ENCODE measurements at places on chromosomes 12 and 14.

- H3K4me3 ChIP-seq: peak overlapping the region; percentile 81
- H3K36me3 ChIP-seq: no peaks in the 10 kb centered on the region
- H3K27me3 ChIP-seq: peaks cover 7% of the 10 kb centered on the region
- H3K27ac ChIP-seq: no peak overlapping the region
- no peak for DNase-seq
Measured at GRCh38 chr12:31591380-31591901, 505 bp upstream of the DENND5B start.

GRCh38 chr12:120196363-120196762 lies 1.8 kb upstream of the GCN1 start:
- H3K4me3 ChIP-seq: no peak overlapping the region
- no peak for DNase-seq
- H3K36me3 ChIP-seq: peaks cover 33% of the 10 kb centered on the region
- no peaks in the 10 kb centered on the region for H3K27me3 ChIP-seq

DNA sequence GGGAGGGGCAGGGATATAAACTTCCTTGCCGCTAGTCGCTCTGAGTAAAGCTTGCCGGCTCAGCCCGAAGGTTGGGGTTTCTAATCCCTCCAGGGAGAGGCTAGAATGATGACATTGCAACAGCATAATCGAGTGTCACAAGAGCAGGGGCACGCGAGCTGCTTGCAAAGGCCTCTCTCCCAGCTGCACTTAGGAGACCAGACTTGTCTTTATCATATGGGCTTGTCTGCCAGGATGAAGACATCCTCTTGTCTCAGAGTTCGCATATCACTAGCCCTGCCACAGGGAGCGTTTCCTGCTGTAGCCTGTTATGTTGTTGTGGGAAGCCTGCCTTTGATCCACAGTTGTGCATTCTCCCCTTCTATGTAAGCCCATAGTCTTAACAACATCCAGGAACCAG lies 180.0 kb downstream of the ESR2 start:
- peak overlapping the region; percentile 70 for H3K27ac ChIP-seq
- DNase-seq: peak; percentile 21
- no peaks in the 10 kb centered on the region for H3K27me3 ChIP-seq
- peaks cover 13% of the 10 kb centered on the region for H3K4me1 ChIP-seq
- peaks cover 8% of the 10 kb centered on the region for H3K36me3 ChIP-seq

DNA sequence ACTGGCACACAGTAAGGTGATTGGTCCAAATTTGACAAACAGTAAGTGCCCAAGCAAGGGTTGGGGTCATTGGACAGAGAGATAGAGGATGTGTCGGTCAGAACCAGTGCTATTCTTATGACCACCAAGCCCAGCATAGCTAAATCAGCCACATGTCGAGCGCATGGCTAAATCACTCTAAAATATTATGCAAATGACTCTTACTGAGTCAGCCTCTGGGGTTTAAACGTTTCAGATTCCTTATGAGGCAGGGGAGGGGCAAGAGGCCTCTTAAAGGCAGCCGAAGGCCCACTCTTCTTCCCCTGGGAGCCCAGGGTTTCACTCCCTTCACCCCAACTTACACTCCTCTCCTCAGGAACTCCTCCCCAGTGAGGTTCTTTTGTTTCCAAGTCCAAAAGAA lies 603 bp upstream of the ENDOU start:
- H3K27me3 ChIP-seq: no peaks in the 10 kb centered on the region
- H3K4me3 ChIP-seq: no peak overlapping the region
- no peaks in the 10 kb centered on the region for H3K36me3 ChIP-seq
- H3K27ac ChIP-seq: no peak overlapping the region
- no peaks in the 10 kb centered on the region for H3K4me1 ChIP-seq

DNA sequence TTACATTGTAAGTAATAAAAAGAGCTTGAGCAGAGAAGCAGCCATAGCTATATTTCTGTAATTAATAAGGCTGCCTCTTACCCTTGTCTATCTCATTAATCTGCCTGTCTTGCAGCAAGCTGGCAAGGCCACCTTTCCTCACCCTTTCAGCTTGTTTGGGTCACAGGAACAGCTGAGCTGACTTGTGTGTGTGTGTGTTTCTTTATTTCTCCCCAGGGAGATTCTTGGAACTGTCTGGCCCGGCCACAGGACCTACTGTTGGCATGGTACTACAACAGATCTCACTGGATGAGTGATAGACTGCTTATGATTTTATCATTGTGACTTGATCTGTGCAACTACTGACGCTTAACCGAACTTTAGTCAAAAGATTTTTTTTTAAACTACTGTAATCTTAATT lies 213.7 kb downstream of the SLC2A13 start:
- no peaks in the 10 kb centered on the region for H3K4me1 ChIP-seq
- no peak overlapping the region for H3K27ac ChIP-seq
- H3K4me3 ChIP-seq: no peak overlapping the region

DNA sequence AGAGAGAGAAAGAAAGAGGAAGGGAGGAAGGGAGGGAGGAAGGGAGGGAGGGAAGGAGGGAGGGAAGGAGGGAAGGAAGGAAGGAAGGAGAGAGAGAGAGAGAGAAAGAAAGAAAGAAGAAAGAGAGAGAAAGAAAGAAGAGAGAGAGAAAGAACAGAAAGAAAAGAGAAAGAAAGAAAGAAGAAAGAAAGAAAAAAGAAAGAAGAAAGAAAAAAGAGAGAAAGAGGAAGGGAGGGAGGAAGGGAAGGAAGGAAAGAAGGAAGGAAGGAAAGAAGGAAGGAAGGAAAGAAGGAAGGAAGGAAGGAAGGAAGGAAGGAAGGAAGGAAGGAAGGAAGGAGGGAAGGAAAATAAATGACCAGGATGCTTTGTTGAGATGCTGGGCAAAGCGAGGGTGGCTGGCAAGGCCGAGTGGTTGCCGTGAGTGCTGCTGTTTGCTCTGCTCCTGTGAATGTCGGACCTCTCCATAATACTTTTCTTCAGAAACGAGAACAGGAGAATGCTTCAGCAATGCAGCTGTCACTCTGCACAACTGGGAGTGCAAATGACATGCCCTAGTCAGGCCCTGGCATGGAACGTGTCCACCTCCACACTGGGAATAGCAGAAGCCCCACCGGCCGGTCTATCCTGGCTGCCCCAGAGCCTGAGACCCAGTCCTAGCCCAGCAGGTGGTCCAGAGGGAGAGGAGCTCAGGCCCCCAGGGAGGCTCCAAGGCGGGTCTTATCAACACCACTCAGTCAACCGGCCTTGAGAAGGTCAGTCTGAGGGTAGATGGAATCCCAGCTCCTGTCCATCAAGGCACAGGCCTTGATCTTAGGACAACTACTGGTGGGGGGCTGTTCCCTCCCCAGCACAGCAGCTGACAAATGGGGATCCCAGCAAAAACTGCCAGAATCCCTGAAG lies 25.1 kb upstream of the EIF5 start:
- H3K36me3 ChIP-seq: no peaks in the 10 kb centered on the region
- DNase-seq: no peak
- no peak overlapping the region for H3K4me3 ChIP-seq
- H3K27ac ChIP-seq: no peak overlapping the region

All from thymus (tissue), 14 donors.